ENCODE measurements at places on chromosomes 3 and 15. TPM values are rescaled to one million over a fixed set of nuclear protein-coding genes. Genes with fewer than 3 reads are reported as not detected.
A peak's percentile ranks its signal among the peaks of the same experiment; 100 is the strongest.

ACTL6A gene
- total RNA-seq: 126 TPM

DCBLD2 gene
- 16.2 TPM for total RNA-seq

CERS3 gene
- total RNA-seq: not detected

ABHD6 gene
- total RNA-seq: 10.7 TPM

FEZF2 gene
- total RNA-seq: not detected

TF gene
- 0.89 TPM for total RNA-seq

PRRT3 gene
- total RNA-seq: 4.3 TPM

CISH gene
- not detected for total RNA-seq

PAQR9 gene
- total RNA-seq: not detected

MYL3 gene
- not detected for total RNA-seq

DNA sequence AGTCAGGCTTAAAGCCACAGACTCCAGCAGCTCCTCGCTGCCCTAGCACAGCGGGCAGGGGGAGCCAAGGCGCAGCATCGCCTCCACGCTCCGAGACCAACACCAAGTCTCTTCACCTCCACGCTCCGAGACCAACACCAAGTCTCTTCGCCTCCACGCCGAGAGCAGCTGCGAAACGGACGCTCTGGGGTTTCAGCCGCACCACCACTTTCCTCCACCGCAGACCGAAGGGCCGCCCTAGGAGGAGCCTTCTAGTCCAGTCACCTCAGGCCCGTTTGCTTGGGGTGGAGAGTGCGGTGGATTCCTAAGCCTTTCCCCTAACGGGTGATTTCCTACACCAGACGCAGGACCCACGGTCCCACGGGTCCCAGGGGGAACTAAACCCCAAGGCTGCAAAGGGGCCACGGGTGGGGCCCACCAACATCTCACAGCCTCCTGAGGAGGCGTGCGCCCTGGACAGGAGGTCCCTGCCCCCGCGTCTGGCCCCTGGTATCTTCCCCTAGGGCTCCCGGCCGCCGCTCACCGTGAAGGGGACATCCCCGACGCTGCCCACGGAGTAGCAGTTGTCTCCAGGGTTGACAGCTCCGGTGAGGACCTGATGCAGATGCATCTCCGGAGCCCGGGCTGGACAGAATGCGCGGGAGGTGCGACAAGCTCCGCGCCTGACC, 501 bp downstream of the DMXL2 start:
- peak; percentile 5 for DNase-seq

- no peak for DNase-seq
These were observed 75.6 kb upstream of the ICE2 start for GRCh38 chr15:60554494-60554893.

DNA sequence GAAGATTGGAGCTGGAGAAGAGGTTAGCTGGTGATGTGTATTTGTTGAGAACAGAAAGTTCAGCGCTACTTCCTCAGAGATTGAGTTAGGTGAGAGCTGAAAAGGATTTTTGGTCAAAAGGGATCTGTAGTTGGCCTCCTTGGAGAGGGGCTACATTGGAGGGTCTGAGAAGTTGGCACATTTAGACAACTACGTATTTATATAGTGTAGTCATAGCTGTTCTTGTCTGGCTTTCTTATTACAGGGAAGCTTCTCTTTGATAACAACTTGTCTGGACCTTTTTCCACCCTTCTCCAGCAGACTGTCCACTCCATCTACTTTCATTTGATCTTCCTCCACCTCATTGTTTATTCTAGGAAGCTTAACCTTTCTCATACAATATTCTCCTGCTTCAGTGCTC, 43.7 kb downstream of the KAT2B start:
- no peak for DNase-seq

GRCh38 chr15:56249092-56249491, 5.4 kb upstream of the RFX7 start:
- DNase-seq: peak; percentile 37

- DNase-seq: no peak
These were observed 2.9 kb downstream of the FBXL22 start for GRCh38 chr15:63600001-63600615.

GRCh38 chr3:122989856-122990575, 37.5 kb downstream of the SEMA5B start:
- no peak for DNase-seq

DNA sequence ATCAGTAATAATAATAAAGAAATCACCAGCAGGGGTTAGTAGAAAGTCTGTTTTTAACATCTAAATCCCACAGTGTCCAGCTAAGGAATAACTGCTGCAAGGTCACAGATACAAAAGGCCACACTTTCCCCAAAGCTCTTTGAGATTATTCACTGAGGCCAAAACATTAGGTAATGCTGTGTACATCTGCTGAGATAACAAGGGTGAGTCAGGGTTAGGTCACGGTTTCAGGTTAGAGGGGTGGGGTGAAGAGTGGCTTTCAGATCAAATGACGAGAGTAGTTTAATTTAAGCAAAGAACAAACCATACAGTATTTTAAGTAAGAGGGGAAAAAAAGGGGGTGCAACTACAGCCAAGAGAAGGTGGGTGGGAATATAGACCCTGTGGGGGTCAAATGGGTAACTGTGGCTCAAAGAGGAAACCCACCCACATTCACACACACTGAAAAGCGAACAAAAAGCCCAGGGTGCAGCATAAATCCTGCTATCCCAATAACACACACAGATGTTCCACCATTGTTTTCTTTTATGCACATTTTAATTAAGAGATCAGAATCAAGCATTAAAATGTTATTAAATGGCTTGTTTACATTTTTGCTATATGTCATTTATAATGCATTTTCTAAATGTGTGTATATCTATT, 412.9 kb downstream of the TIGIT start:
- no peak for DNase-seq

- DNase-seq: no peak
These were observed 31.9 kb downstream of the SH3BP5 start for GRCh38 chr3:15300323-15301078.

- DNase-seq: no peak
These were observed 3.9 kb downstream of the ITIH3 start for GRCh38 chr3:52798376-52798977.

DNA sequence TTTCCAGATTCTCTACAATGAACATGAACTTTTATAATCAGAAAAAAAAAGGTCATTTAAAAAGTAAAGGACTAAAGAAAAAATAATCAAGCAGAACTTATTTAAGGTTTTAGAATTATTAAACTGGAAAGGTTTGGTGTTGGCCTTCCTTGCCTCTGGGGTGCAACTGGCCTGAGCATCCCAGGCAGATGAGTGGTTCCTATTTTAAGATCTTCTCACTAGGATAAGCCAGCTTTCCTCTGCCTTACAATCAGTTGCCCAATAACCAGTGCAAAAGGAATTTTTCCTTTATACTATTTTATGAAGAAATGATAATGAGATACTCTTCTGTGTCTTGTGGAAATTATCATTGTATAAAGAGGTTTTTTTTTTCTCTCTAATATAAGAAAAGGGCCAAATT, 56.6 kb downstream of the SEC22A start:
- no peak for DNase-seq

- DNase-seq: no peak
These were observed 24.9 kb upstream of the WNT5A start for GRCh38 chr3:55511895-55512570.

- no peak for DNase-seq
These were observed 43.3 kb downstream of the ZPLD1 start for GRCh38 chr3:102478160-102478559.

GRCh38 chr15:79168922-79169456, 78.4 kb upstream of the RASGRF1 start:
- no peak for DNase-seq

GRCh38 chr15:65839354-65839901, 29.9 kb upstream of the RAB11A start:
- no peak for DNase-seq

DNA sequence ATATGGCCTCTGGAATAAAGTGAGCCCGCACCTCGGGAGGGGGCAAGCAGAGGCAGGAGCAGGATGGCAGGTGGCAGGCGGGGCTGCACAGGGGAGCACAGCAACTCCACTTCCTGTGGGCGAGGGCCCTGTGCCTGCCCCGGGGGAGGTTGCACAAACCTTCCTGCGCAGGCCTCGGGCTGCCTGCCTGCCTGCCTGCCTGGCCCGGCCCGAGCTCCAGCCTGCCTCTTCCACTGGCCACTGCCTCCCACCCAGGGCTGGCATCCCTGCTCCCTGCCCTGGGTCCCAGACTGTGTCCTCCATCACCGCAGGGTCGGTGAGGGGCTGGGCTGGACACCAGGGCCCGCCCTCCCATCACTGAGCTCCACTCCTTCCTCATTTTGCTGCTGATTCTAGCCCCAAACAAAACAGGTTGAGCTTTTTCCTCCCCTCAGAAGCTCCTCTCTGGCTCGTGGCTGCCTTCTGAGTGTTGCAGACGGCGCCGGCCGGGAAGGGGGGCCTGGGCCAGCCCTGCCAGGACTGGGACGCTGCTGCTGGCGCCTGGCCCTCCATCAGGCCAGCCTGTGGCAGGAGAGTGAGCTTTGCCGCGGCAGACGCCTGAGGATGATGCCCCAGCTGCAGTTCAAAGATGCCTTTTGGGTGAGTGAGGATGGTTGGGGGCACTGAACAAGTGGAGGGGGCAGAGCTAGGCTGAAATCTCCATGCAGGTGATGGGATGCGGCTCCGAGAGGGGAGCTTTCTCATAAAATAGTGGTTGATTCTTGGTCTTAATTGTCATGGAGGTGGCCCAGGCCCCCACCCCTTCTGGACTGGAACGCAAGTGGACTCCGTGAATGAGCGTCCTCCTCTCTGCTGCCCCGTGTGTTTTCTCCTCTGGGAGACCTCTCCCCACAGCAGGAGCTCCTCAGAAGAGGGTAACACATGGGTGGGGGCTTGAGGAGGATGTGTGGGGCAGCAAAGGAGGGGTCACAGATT, at the start of gene PSTPIP1:
PSTPIP1 (plus strand) TSS at position 156 of the 975 bp plus-strand sequence; CDS start at position 604, 448 bp downstream.
- DNase-seq: peak; percentile 62

- DNase-seq: no peak
These were observed 66.8 kb upstream of the UNC13C start for GRCh38 chr15:53911431-53911830.

DNA sequence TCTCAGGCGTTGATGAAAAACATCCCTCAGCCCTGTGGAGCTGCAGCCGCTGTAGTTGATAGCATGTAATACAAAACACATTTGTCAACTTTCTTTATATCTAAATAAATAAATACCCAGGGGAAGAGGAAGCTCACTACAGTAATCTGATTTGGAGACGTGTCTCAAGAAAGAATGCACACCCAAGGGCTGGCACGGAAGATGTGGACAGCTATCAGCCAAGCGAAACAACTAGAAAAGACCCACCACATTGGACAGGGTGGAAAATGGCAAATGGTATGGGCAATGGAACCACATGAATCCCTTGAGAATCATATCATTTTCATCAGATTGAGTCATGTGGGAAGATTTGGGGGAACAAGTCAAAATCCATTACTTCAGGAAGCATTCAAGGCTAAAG, 43.1 kb upstream of the ALDH1A3 start:
- DNase-seq: no peak

GRCh38 chr15:74548241-74548640, 7.2 kb downstream of the ARID3B start:
- no peak for DNase-seq

DNA sequence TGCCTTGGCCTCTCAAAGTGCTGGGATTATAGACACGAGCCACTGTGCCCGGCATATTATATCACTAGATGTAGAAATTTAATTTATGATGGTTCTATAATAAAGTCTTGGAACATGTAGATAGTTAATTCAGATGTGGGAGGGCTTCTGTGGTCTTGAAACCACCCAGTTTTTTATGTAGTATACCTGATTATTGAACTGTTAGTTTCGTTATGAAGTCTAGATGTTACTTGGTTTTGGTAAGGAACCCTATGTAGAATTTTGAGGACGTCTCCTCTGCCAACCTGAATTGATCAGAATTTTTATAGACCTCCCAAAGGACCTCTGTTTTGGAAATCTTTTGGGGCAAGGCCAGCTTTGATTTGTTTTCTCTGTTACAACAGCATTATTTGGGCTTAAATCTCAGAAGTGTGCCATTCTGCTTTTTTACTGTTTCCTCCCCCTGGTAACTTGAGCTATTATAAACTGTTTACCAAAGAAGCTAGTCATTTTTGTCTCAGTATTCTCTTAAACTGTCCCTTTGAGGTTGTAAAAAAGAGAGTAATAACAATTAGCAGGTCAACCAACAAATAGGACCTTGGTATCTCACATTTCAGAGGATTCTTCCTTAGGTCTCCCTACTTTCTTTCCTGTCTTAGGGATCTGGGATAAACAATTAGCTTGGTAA, 20.8 kb downstream of the AKAP13 start:
- DNase-seq: no peak

GRCh38 chr3:195030791-195031321, 240.1 kb downstream of the XXYLT1 start:
- DNase-seq: no peak

DNA sequence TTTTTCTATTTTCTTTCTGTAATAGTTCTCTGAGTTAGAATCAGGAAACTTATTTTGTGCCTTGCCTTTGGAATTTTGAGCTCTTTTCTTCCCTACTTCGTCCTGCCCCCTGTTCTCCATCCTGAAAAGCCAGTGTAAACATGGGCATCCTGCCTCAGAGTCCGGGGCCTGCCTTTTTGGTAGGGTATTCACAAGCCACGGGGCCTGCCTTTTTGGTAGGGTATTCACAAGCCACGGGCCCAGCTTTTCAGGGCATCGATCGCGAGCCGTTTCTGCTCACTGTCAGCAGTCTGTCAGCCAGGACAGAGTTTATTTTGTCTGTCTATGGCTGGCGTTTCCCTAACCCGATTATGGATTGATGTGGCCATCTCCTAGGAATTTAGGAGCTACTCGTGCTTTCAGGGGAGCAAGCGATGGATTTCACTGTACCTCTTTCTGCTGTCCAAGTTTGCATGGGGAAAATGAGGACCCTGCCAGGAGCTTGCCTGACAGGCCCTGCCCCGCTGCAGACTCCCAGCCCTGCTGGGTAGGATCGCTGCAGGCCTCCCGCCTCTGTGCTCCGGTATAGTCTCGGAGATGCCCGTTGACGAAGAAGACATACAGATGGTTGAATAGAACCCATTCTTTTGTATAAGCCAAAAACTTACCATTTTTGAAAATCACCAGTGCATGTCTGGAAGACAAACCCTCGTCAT, 12.8 kb downstream of the SYNM start:
- DNase-seq: no peak

DNA sequence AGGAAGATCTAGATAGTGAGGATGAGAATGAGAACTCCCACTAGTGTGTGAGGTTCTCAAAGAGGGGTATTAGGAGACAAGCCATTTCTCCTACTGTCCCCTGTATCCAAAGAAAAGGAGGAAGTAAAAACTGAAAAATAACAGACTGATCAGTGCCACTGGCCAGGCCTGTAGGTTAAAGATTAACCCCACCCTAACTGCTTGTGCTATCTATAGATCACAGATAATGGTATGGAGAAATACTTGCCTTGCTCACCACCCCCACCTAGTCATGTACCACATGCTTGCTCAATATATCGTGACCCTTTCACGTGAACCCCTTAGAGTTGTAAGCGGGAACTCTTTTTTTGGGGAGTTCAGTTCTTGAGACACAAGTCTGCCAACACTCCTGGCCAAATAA, 519.7 kb upstream of the FRG2C start:
- no peak for DNase-seq

DNA sequence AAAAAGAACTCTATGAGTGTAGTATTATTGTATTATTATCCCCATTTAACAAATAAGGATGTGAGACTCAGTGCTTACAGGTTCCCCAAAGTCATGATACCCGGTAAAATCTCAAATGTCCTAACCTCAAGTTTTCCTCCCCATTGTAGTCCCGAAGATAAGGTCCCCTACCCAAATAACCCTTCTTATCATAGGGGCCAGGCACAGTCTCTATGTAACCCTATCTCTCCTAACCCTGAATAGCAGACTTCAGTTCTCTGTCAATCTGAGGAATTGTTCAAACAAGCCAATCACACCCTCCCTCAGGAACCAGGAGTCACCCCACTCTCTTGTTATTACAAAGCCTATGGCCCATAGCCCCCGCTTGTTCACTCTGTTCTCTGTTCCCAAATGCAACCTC, 10.5 kb upstream of the SUSD5 start:
- no peak for DNase-seq

Measured in OCI-LY7 (cell line).